Activated T-helper 1 cell treated with anti-CD3 and anti-CD28 coated beads, Interleukin-2, amount 50 U/mL, for 16 hours (primary cell): ENCODE measurements at places on chromosomes 7 and 10.

DNA sequence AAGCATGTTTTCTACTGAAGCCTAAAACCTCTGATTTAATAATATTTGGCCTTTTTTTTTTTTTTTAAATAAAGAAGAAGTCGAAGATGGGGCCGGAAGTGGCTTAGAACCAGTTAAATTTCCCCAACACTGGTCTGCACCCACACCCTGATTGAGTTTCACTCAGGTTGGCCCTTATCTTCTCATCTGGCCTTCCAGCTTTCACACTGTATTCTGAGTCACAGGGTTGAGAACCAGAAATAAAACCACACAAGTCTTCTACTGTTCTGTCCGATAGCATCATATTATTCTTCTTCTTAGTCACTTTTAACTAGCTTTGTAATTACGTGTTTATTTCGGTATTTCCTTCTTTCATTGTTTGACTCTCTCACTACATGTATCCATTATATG, 9.9 kb downstream of the ZNF365 start:
- peak; percentile 39 for DNase-seq

- no peak for DNase-seq
Observed at GRCh38 chr10:23065181-23065948, 30.0 kb upstream of the MSRB2 start.

DNA sequence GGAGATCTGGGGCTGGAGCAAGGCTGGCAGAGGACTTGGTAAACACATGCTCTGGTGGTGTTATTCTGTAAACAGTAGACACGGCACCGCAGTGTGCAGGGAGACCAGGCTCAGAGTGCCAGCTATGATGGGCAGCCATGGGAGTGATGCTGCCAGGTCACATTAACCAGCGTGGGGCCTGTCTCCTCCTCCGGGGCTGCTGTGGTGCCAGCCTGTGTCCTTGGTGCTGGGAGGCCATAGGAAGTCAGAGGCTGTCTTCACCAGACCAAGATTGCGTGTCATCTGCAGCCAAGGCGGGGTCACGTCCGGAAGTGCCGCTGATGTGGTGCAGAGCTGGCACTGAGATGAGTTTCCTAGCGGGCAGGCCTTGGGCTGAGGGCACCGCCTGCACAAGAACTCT, 236.0 kb downstream of the GLRX3 start:
- no peak for DNase-seq

DNA sequence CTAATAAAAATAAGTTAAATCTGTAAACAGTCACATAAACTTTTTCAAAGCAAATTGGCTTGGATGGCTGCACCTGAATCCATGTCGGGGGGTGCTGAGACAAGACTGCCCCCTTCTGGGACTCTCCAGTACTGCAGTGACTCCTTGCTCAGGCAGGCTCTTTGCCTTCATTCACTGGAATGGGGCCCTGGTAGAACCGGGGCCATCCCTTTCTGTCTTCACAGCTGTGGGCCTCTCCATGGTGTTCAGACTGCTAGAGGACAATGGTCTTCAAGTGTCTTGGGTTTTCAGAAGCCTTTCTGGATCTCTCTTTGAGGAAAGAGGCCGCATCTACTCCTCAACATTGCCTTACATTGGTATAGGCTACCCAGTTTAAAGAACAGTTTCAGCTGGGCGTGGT, 16.1 kb upstream of the IMPDH1 start:
- peak; percentile 58 for DNase-seq

- no peak for DNase-seq
Observed at GRCh38 chr10:50216894-50217293, 34.4 kb downstream of the ASAH2 start.

DNA sequence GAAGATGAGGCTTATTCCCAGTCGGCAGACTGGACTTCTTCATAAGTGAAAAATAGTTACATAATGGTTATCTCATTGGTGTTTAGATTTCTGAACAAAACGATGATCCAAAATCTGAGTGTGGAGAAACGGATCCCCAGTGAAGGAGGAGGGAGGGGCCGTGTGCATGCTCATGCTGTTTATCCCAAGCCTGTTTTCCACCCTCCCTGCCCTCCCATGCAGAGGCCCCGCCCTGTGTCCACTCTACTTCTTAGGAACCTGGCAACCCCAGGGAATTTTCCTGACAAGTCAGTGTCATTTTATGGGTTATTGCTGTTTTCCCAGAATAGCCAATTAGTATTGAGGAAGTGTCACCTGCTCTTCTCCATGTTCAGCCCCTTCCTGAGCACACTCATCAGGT, 174.0 kb downstream of the CELF2 start:
- DNase-seq = no peak

- DNase-seq = no peak
Observed at GRCh38 chr7:45682836-45683555, 108.8 kb downstream of the ADCY1 start.

DNA sequence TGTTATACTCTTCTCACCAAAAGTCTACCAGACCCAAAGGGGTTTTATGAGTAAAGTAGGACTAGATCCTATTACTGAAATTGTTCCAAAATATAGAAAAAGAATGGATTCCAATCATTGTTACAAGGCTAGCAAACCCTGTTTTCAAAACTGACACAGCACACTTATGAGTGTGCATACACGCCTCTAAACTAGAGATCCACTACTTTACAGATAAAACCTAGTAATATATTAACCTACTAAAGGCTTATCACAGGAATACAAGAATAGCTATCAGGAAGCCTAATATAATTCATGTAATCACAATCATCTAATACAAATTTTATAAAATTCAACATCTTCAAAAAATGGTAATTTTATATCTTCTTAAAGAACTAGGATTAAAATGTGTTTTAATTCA, 52.2 kb downstream of the ERCC6 start:
- no peak for DNase-seq

- no peak for DNase-seq
Observed at GRCh38 chr7:158616050-158616449, 28.4 kb upstream of the PTPRN2 start.

DNA sequence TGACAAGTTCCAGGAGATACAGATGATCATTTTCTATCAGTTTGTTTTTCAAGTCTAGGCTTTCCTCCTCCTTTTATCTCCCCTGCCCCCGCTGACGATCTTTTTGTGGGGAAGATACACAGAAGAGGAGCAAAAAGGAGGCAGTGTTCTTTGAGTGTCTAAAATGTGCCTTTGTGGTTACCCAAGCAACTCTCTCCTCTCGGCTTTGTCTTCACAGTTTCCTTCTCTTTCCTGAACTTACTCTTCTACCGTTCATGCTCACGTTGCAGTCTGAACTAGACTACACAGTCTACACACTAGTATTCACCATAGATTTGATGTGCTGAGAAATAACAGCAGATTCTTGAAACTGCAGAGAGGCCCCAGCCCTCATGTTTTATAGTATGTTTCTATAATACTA, 23.6 kb downstream of the CEP41 start:
- no peak for DNase-seq

GRCh38 chr10:107409522-107409921, 245.0 kb upstream of the SORCS1 start:
- no peak for DNase-seq

- DNase-seq = no peak
Observed at GRCh38 chr10:32413513-32413912, 32.4 kb upstream of the CCDC7 start.

DNA sequence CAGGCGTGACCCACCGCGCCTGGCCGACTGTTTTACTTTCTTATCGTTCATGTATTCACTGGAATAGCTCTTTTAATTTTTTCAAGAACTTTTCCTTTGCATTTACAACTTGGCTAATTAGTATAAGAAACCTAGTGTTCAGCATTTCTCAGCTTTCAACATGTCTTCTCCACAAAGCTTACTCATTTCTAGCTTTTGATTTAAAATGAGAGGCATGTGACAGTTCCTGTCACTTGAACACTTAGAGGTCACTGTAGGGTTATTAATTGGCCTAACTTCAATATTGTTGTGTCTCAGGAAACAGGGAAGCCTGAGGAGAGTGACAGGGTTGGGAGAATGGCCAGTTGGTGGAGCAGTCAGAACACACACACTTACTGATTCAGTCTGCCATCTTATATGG, 125.1 kb upstream of the GPR22 start:
- DNase-seq = no peak
